Stimulated activated CD4-positive, alpha-beta T cell treated with anti-CD3 and anti-CD28 coated beads, Interleukin-1b, Interleukin-23, amount 100 ng/mL, for 1 hour (primary cell): ENCODE measurements at places on chromosomes 5 and 9.

- DNase-seq: no peak
Observed at GRCh38 chr5:163623986-163624385, 118.6 kb downstream of the MAT2B start.

- no peak for DNase-seq
Observed at GRCh38 chr5:151108566-151108965, 27.7 kb upstream of the TNIP1 start.

GRCh38 chr5:95827892-95828246 lies 5.3 kb upstream of the GLRX start:
- no peak for DNase-seq

- no peak for DNase-seq
Observed at GRCh38 chr9:2466703-2467102, 154.9 kb upstream of the VLDLR start.

DNA sequence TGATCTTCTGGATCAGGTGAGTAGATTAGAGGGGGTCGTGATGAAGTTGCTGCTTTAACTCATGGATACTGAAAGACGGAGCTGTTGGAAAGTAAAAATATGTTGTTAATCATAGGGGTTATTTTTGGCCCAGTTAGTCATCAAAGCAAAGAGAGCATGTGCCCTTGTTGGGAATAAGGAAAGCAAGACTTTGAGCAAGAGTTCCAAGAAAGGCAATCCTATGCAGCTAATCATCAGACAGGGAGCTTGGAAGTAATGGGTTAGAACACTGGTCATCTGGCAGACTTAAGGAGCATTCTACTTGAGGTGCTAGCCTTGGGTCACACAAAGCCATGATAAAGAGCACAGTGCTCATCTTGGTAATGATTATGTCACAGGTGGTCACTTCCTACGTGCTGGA lies 18.3 kb downstream of the ASPN start:
- no peak for DNase-seq

- DNase-seq: no peak
Observed at GRCh38 chr5:40605295-40605958, 74.3 kb upstream of the PTGER4 start.

DNA sequence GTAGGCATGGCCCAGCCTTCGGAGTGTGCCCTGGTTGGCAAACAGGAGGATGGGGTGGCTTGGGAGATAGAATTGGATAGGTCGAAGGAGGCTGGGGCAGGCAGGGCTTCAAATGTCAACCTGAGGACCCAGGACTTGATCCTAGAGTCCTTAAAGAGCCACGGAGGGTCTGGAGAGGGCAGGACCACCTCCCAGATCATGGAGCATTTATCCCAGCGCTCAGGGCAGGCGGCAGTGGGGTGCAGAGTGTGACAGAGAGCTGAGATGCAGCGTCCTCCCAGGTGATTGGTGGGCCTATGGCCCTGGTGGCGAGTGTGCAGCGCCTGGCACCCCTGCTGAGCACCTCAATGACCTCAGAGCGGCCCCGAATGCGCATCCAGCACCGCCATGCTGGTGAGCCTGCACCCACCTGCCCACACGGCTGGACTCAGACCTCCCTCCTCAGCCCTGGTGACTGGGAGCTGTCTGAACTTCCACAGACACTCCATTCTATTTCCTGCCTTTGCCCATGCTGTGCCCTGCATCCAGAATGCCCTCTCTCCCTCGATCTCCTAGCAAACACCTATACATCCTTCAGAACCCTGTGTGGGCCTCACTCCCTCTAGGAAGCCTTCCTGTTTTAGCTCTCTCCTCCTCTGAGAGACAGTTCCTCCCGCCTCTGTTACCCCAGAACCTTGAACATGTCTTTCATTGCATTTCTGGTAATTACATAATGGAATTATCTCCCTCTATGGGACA lies 6.3 kb downstream of the ADGRD2 start:
- DNase-seq: no peak

DNA sequence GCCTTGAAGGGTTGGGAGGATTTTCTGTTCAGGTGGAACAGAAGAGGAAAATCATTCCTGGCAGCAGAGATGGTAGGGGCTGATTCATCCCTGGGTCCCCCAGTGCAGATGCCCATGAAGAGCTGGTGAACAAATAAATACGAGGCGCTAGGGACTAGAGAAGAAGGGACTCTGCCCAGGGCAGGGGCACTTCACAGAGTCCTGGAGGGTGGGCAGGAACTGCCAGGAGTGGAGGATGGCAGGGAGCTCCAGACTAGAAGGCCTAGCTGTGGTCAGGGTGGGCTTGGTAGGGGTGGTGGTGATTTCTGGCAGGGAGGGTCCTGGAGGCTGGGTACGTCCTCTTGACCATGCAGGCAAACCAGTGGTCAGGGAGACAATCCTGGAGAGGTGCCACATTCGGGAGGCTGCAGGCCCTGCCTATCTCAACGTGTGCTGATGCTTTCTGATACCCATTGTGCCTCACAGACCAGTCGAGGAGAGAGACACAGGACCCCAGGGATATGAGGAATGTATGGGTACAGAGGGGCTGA lies 69.9 kb downstream of the CRB2 start:
- DNase-seq: no peak

DNA sequence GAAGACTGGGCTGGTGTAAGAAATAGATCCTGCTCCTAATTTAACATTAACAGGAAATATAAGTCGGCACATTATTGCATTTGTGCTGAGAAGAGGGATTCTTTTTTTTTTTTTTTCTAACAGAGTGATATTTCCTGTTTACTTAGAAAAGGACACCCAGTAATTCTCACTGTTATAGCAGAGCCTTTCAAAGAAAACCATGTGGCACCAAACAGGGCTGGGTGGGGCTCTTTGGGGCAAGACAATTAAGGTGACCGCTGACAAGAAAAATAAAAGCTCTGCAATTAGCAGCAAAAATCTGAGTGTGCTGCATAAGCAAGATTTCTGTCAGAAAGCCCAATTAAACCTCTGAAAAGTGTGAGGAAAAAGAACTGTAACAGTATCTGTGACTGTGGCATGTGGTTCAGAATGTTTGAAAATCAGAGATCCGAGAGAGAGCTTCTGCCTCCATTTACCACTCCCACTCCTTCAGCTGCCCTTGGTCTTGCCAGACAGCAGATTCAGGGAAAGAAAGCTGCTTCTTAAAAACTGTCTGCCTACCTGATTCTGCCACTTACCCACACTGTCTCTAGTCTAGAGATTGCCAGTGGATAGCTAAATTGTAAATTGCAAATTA lies 77.1 kb upstream of the IQGAP2 start:
- no peak for DNase-seq

DNA sequence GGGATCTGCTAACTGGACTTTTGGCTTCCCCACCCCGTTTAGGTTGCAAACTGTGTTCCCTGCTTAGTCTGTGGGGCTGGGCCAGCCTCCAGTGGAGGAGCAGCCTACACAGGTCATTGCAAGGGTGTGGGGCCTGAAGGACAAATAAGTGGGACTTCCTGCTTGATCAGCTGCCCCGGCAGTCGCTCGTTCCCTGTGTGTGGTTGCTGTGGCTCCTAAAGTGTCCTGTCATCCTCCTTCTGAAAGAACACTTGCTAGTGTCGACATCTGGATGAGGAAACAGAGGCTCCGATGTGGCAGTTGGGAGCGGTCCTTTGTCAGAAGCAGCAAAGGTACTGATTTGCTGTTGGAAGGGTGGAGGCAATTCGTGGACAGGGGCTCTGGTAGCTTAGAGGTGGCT lies 88.9 kb upstream of the TBCA start:
- no peak for DNase-seq

DNA sequence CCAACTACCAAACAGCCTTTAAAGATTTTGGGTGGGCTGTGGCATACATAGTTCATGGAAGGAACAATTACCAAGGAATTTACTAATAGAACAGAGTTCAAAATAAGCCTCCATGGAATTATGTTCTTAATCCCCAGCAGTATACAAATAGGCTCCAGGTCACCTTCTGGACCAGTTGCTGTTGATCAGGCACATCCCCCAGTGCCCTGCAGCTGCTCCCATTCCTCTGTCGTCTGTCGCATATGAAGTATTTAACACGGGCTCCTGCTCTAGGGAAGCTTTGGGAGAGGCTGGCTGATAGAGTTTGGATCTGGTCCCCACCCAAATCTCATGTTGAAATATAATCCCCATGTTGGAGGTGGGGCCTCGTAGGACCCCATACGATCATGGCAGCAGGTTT lies 17.8 kb downstream of the SHC3 start:
- no peak for DNase-seq

- no peak for DNase-seq
Observed at GRCh38 chr9:28801144-28801799, 1228.0 kb upstream of the C9orf72 start.

DNA sequence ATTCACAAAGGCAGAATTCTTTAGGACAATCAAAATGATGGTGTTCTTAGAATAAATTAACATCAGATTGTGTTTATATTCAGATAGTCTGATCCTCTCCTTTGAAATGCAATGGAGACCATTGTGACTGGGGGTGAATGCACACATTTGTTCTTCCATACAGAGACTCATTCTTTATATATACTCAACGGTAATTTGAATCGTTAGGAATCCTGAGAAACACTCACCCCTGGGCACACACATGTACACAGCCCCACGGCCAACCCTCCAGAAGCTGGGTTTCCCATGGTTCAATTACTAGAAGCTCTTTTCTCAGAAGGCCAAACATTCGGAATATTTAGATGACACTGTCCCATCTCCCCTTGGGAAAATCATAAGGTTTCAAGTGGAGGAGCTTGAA lies 57.5 kb upstream of the EPB41L4B start:
- no peak for DNase-seq

GRCh38 chr9:70435948-70436347 lies 21.5 kb upstream of the KLF9 start:
- no peak for DNase-seq

DNA sequence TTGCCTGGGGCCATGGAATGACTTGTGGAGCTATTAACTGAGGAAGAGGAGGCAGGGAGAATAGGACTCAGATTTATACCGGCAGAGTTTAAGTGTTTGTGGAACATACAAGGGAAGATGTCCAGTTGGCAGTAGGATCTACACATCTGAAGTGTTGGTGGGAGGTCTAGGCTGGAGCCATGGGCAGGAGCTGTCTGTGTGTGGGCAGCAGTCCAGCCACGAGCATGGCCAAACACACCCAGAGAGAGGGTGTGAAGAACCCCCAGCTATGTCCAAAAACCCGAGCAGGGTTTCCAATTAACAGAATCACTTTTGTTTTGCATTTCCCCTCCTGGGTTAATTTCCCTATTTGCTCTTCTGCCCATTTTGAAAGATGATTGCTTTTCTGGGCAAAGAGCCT lies 393.7 kb downstream of the CDK5RAP2 start:
- DNase-seq: no peak

GRCh38 chr9:69627281-69627680 lies 44.9 kb downstream of the APBA1 start:
- no peak for DNase-seq

DNA sequence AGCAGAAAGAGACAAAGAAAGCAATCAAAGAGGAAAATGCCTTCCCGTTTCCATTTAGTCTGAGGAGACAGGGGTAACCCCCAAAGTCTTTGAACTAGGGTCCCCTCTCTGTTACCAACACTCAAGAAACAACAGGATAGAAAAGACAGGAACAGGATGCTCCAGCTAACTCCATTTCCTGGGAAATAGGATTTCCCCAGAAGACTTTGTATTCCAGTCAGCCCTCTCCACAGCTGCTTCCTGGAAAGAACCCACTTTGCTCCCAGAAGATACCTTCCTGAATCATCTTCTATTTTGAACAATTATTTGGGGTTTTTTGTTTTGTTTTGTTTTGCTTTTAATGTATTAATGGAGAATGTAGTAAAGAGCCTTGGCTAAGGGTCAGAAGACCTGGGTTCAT lies 56.0 kb downstream of the KLHL3 start:
- DNase-seq: no peak

DNA sequence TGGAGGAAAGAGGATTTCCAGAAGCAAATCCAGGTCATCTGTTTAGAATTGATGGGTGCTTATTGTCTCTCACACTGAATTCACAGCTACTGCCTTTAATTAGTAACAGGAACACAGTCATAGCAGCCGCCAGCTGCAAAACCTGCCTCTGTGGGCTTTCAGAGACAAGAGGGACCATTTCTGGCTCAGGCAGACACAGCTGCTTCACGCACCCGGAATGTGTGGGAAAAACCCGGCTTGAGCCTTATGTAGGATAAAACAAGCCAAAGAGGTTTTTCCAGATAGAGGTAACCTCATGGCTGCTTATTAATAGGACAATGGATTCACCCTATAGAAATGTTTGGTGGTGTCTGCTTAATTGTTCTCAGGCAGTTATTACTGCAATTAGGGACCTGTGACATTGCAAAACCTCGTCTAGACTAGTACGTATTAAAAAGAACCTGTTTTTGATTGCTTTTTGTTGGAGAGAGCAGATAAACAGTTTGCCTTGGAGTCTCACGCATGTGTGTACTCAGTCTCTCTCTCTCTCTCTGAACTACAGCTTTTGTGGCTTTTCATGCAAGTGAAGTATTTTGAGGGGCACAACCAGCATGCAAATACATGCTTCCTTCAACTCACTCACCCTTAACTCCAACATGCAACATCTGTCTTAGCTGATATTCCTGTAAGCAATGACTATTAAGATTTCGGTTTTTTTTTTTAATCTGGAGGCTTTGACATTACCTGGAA lies 302.7 kb downstream of the PLK2 start:
- DNase-seq: no peak

DNA sequence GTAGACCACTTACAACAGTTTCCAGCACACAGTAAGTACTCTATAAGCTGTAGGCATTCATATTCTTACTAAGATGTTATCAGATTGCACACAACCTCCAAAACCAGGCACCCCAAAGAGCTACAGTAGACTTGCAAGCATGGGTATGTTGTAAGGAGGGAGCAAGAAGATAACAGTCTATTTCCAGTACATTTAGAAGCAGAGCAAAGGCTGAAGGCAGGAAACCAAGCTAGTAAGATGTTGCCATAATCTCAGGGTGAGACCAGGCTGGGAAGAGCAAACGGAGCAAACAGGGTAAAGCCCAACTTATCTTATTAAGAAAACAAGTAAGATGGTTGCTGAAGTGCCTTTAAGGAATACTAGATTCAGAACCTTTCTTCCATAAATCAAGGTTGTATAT lies 161.1 kb downstream of the GLIS3 start:
- DNase-seq: no peak

GRCh38 chr5:132776131-132776937 lies 705 bp downstream of the SEPTIN8 start:
- no peak for DNase-seq

DNA sequence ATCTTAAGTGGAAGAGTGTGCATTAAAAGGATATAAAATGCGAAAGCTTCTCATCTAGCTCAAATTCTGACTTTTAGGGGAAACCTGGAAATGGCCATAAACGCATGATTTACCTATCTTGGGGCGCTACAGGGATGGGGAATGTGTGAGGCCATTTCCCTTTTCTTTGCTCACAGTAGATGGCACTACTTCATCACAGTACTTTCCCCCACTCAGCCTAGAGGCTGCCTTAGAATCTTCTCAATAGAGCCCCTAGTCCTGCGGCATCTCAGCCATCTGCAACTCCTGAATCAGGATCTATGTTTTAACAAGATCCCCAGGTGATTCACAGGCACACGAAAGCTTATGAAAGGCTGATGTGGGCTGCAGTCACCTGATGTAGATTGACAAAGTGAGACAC lies 110.8 kb downstream of the LHFPL2 start:
- DNase-seq: no peak
